ENCODE measurements at places on chromosomes 4 and X.

- DNase-seq = no peak
Observed at GRCh38 chr4:70334681-70335080, at the start of gene CABS1. CABS1 (plus strand) TSS chr4:70334981; CDS start chr4:70335040, 59 bp downstream.

- no peak for DNase-seq
Observed at GRCh38 chr4:95676190-95676589, 127.4 kb upstream of the UNC5C start.

DNA sequence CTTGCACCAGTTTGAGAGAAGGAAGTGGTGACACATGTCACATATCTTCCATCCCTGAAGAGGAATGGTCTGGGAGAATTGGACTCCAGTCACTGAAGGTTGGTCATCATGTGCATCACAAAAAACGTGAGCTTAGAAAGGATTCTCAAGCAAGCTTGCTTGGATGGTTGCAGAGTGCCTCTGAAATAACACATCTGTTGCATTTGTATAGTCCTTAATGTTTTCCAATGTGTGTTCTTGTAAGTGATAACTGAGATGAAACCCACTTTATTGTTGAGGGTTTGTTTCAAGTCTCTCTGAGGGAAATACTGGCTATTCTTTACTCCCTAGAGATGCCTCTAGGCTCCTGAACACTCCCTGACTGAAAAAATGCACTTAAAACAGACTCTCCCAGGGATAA is 184.5 kb upstream of the MBNL3 start:
- no peak for DNase-seq

DNA sequence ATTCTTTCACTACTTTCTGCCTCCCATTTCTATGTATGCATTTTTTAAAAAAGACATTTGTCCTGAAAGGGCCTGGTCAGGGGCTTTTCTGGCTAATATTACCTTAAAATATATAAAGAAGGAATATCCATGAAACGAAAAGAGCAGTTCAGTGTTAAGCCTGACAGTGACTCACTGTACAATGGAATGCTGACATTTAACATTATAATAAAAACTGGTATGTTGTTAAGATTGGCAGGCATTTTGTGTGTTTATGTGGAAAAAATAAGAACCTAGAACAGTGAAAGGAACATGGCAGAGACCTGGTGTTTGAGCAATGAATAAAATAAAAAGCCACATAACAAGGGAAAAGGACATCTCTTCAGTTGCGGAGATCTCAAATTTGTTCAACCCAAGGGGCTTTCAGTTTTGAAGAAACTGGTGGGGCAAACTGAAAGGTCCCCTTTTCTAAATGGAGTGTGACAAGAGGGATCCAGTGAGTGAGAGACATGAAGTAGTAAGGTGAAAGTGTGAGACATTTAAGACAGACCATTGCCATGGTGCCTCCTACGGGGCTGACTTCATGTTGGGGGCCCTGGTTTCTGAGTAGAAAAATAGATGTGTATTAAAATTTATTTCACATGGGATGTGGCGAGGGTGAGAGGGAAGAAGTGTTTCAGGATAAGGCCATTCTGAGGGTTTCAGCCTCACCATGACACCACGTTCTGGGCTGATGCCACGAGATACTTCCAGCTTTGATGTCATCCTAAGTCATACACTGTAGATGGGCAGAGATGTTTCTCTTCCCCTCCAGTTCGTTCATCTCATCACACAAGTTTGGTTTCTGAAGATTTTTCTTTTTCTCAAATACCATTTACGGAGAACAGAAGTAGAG is 324.9 kb downstream of the PPP3CA start:
- DNase-seq = no peak

DNA sequence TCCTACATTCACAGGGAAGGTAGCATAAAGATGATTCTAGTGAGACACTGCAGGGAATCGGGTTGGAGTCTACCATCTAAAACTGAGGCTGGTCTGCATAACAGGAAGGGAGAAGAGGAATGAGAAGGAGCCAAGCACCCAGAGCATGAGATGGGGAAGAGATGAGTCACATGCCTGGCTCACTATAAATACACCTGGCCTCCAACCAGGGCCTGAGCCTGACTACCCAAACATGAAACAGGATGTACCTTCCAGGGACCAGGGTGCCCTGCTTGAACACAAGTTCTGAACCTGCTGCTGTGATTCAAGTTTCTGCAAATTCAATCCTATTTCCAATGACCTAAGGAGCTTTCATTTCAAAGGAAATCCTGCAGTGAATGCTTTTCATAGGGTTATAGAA is 24.9 kb downstream of the CD99L2 start:
- no peak for DNase-seq

GRCh38 chrX:10230222-10230621 is 73.4 kb downstream of the CLCN4 start:
- no peak for DNase-seq

- DNase-seq = no peak
Observed at GRCh38 chrX:110050386-110050785, 47.5 kb downstream of the TMEM164 start.

DNA sequence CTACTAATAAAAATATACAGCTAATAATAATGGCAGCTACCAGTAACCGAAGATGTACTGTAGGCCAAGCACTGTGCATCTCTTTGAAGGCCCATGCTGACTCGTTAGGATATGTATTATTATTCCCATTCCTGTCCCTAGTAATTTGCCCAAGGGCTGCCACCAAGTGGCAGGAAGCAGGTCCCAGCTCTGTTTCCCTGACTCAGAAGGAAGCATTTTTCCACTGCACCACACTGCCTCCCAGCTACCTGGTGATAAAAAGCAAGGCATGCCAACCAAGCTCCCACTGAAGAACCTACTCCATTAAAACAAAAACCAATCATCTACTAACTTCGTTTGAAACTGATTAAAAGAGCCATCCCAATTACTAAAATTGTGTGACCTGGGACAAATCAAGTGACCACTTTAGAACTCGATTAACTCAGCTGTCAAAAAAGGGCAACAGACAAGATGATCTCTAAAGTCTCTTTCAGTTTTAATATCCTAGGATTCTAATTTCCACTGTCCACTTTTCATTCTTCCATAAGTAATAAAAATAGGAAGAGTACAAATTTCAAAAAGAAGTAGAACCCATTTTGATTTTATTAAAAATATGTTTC is 24.3 kb upstream of the PGM2 start:
- no peak for DNase-seq

DNA sequence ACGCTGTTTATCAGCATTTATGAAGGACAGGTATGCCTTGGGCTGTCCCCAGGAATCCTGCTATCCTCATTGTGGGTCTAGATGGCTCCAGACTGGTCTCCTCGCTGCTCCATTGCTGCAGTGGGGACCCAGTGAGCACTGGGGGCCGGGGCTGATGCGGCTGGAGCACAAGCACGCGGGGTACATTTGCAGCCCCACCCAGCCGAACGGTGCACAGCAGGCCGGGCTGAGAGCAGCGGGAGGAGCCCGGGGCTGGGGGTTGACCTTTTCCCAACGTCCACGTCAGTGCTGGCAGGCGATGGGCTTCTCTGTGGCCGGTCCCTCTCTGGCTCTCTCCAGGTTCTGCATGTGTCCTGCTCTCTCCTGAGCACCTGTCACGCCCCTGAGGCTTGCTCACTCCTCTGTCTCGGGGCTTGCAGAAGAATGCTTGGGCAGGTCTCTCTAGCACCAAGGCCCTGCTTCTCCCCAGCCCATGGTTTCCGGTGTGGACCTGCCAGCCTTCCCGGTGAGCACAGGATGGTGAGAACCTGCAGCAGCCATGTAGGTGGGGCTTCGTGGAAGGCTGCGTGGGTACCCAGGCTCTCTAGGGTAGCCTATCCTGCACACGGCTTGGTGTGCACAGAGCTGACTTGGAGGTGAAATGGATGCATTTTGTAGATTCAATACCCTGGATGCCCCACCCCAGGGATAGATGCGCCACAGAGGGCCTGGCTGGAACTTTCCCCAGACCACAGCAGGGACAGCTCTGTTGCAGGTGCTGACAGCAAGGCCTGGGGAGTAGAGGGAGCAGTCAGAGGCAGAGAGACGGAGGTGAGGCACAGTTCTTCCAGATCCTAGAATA is 89.1 kb upstream of the ADRA2C start:
- DNase-seq = no peak

DNA sequence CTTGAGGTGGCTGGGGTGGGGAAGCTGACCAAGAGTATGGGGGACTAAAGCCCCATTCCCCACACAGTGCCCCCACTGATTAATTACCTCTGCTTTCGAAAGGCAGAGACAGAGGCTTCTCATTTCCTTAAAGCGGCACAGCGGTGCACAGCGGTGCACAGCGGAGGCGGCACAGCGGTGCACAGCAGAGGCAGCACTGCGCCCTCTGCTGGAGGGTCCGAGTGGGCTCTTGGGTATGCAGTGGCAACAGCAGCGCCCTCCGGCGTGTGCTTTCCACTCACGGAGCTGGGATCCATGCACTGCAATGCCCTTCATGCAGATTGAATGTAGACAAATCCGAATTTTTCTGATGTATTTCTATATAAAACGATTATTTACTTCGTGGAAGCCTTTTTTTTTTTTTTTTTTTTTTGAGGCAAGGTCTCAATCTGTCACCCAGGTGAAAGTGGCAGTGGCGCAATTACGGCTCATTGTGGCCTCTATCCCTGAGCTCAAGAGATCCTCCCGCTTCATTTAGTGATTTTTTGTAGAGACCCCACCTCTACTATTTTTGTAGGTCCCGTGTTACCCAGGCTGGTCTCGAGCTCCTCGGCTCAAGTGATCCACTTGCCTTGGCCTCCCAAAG is 19.7 kb upstream of the PRPS2 start:
- peak; percentile 62 for DNase-seq

- no peak for DNase-seq
Observed at GRCh38 chr4:189048119-189048518, 892.6 kb upstream of the FRG1 start.

DNA sequence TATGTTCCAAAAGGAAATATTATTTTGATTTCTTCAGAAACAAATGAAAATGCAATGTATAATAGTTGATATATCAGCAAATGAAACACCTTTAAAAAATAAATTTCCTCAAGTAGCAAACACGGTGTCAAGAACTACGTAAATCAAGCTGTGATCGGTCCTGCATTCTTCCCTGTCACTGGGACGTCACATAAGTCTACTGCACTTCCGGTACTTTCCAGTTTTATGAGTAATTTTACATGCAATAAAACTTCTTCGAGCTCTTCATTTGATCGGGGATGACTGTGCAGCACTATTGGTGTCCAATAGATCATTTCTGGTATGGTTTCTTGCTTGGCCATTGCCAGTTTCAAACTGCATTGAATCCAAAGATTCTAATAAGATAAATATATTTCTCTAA is 114.0 kb upstream of the VEGFC start:
- DNase-seq = no peak

DNA sequence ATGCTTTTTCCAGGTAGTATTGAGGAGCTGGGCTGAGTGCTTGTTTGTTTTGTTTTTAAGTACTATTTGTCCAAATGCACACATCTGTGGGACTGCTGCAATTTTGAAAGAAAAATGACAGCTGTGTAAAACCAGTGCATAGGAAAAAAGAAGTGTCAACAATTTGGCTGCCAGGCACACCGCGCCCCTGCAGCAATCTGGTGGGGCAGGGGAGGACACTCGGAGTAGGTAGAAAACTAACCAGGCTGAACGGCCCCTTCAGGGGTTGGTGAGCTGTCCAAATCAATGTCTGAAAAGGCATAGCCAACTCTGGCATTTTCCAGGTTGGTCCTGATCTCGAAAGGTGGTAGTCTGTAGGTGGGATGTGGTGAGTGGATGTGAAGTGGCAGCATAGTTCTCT is 1.1 kb downstream of the LDOC1 start:
- DNase-seq = no peak

DNA sequence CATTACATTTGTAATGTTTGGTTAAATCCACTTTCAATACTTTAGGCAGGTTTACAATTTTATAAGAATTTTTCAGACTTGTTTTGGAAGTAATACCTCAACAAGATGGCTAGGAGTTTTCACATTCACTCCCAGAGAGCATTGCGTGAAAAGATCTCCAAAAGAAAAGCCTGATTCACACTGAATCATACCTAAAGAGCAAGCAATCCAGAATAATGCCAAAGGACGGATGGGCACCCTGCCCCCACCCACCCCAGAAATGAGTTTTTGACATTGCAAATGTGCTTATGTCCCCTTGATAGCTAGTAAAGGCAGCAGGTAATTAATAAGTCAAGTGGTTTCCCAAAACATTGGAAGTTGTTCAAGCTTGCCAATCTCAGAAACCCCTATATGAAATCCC is 557.7 kb upstream of the TENM3 start:
- no peak for DNase-seq

DNA sequence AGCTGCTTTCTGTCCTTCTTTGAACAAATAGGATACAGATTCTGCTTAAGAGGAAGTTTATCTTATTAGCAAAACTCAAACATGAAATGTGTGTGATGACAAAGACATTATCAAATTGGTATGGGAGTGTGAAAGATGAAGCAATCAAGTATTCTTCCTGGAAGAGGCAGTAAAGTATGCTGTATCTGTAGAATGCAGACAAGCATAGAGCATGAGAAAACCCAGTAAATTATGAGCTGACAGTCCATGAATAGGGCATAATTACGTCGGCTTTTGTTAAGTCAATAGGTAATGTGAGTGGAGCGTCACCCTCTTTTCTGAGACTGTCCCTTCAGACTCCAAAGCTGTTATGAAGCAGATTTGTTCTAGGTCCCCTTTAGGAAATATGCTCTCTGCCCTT is 458.6 kb upstream of the NWD2 start:
- DNase-seq = no peak
